Stimulated activated naive CD4-positive, alpha-beta T cell (primary cell): ENCODE measurements at places on chromosomes 12 and 14.
A peak's percentile ranks its signal among the peaks of the same experiment; 100 is the strongest.

DNA sequence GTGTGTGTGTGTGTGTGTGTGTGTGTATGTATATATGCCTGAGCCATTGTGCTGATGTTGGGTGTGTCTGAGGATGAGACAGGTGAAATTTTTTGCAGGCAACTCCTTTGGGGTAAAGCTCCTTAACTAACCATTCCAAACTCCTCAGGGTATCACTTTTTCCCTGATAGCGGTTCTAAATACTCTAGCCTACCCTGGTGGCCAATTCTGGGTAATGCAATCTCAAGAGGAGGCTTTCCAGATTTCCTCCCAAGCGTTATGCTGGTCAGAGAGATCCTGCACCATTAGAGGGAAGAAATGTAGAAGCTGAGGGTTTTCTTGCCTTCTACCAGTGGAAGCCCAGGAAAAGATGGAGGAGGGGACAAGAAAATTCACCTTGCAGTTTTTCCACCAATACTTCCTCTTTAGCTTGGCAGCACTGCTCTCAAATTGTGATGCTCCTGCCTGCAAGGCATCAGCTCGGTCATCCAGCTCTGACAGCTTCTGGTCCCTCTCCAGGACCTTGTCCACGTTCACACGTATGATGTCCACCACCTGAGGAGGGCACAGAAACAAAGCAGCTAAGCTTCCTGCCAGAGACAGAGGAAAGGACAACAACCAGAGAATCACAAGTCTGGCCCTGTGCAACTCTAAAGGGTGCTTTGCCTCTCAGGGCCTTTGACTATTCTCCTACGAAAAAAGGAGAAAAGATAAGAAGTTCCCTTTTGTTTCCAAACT, 4.9 kb downstream of the VAMP1 start:
- DNase-seq, result peak; percentile 64

DNA sequence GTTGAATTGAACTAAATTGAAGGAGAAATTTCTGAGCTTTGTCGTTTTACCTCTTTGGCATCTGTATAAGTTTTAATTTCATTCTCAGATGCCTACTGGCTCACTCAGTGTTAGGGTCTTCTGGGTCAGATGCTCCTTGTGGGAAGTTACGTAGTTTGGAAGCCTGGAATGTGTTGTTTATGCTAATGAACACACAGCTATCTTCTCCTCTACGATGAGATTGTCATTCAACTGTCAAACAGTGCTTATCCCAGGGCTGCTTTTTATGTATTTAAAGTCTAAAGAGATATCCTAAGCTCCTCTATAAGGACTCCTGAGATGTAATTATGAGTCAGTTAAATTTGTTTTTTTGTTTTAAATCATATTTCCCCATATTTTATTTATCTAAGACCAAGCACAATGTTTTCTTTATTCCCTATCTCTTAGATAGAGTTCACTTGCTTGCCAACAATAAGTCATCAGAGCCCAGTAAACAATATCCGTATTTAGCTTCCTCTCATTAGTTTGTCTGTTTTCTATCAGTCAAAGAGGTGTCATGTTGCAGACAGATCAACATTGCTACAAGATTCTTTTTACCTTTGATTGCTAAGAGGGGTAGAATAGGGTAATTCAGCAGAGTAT, 368.0 kb upstream of the PDE3A start:
- DNase-seq, result no peak

DNA sequence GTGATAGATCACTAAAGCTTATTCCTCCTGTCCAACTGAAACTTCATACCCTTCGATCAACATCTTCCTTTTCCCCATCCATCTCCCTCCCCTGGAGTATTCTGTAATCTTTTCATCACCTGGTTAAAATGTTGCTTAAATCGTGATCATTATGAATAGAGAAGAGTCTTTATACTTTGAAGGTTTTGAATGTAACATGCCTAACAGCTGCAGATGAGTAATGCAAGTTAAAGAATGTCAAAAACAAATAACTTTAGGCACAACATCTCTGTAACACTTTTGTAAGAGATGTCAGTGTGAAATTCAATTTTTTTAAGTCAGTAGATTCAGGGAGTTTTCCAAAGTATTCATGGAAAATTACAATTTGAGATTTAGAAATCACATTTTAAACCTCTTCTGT, 25.0 kb downstream of the RXYLT1 start:
- no peak for DNase-seq

GRCh38 chr12:48990552-48990951, 8.6 kb downstream of the DDN start:
- no peak for DNase-seq

DNA sequence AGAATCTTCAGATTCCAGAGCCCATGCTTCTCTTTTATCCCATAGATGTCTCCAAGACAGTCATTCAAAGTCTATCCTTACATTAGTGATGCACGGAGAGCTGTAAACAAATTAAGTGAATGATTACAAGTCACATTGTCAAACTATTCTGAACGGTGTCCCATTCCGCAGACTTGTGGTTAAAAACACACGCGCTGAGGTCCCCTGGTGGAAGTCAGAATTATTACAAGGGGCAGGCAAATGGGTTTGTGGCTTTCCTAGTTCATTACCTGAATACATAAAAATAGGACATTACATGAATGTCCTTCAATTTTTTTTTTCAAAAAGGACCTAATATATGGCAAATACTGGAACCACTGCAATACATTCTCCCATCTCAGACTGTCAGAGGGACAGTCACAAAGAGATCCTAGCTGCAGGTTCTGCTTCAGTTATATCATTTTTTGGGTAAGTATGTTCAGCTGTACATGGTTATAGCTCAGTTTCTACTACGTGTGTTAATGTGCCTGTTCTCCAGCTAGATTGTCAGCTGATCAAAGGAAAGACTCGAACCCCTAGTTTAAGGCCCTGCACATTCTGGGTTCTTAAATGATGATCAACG, 53.1 kb upstream of the STON2 start:
- DNase-seq, result peak; percentile 39

- DNase-seq, result no peak
Observed at GRCh38 chr14:46626876-46627275, 24.7 kb downstream of the RPL10L start.

- DNase-seq, result no peak
Observed at GRCh38 chr12:59828521-59828920, 232.7 kb downstream of the SLC16A7 start.

GRCh38 chr12:2234091-2234490, 181.3 kb downstream of the CACNA1C start:
- DNase-seq, result no peak

- no peak for DNase-seq
Observed at GRCh38 chr12:32983332-32983731, 86.8 kb upstream of the PKP2 start.
